ENCODE measurements at places on chromosomes 6 and 20.

GRCh38 chr6:52271852-52272460 lies 12.6 kb downstream of the MCM3 start:
- no peak for DNase-seq

- DNase-seq = no peak
These were observed 24.9 kb upstream of the PAQR8 start for GRCh38 chr6:52336919-52337561.

DNA sequence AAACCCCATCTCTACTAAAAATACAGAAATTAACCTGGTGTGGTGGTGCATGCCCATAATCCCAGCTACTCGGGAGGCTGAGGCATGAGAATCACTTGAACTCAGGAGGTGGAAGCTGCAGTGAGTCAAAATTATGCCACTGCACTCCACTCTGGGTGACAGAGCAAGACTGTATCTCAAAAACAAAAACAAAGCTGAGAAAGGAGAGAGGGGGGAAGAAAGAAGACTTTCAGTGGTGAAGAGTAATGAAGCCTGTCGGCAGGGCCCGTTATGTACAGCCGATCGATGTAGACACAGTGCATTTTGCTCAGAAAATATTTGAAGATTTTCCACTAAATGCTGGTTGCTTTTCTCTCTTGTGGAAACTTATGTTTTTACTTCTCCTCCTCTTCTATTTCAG lies 13.8 kb downstream of the VAPB start:
- no peak for DNase-seq

GRCh38 chr6:170286934-170287265 lies 4.0 kb downstream of the DLL1 start:
- DNase-seq = no peak
